ENCODE measurements at places on chromosomes 16 and 17.

GRCh38 chr16:85385463-85386331, 227.4 kb upstream of the GSE1 start:
- no peak for DNase-seq
- no peak overlapping the region for H3K4me3 ChIP-seq
- no peak overlapping the region for H3K27ac ChIP-seq
- peaks cover 3% of the 10 kb centered on the region for H3K36me3 ChIP-seq
- no peaks in the 10 kb centered on the region for H3K27me3 ChIP-seq

DNA sequence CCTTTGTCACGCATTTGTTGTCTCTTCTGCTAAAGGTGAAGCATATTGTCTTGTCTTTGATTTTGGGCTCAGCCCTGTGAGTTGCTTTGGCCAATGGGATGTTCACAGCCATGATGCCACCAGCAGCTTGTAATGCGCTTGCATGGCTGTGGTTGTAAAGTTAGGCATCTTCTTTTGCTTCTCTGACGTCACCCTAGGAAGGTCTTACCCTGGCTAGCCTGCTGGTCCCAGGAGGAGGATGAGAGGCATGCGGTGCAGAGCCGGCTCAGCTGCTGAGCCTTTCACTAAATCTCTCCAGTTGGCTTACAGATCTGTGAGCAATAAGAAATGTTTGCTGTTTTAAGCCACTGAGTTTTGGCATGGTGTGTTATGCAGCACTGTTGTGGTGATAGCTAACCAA, 40.8 kb downstream of the IRX6 start:
- no peak for DNase-seq
- no peaks in the 10 kb centered on the region for H3K27me3 ChIP-seq
- H3K36me3 ChIP-seq: no peaks in the 10 kb centered on the region

- no peak overlapping the region for H3K27ac ChIP-seq
- no peaks in the 10 kb centered on the region for H3K27me3 ChIP-seq
- no peak overlapping the region for H3K4me3 ChIP-seq
- no peak for DNase-seq
- no peaks in the 10 kb centered on the region for H3K4me1 ChIP-seq
Measured at GRCh38 chr17:66430846-66431795, 128.7 kb downstream of the PRKCA start.

DNA sequence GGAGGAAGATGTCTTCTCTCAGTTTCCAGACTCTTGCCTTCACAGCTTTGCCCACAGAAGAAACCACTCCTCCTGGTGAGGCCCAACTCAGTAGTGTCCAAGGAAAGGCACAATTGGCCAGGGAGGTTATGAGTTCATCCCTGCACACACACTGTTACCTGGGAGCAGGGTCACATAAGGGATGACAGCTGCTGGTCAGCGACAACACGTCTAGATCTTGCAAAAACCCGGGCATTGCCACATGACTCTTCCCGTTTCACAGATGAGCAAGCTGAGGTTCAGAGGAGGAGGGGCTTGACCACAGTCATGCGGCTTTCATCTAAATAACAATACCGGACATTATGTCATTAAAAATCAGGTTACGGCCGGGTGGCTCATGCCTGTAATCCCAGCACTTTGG, 186.0 kb downstream of the COPRS start:
- no peak overlapping the region for H3K27ac ChIP-seq
- H3K4me3 ChIP-seq: no peak overlapping the region
- H3K27me3 ChIP-seq: peaks cover 4% of the 10 kb centered on the region
- DNase-seq: no peak
- no peaks in the 10 kb centered on the region for H3K36me3 ChIP-seq
- H3K4me1 ChIP-seq: no peaks in the 10 kb centered on the region

DNA sequence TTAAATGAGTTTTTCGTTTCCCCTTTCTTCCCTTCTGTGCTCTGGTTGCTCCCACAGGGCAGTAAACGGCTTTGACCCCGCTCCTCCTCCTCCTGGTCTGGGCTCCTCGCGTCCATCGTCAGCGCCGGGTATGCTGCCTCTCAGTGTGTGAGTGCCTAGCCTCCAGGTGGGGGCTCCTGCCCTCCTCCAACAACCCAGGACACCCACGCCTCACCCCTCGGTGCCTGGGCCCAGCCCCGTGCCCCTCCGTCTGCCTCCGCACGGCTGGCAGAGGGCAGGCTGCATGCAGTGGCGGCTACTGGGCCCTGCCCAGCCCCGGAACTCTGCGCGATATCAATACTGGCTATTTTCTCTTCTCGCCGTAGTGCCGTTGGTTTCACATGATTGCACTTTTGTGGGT, 31.2 kb downstream of the NDEL1 start:
- H3K27me3 ChIP-seq: no peaks in the 10 kb centered on the region
- DNase-seq: no peak
- peaks cover 83% of the 10 kb centered on the region for H3K36me3 ChIP-seq
- no peaks in the 10 kb centered on the region for H3K4me1 ChIP-seq
- H3K4me3 ChIP-seq: no peak overlapping the region

- no peaks in the 10 kb centered on the region for H3K36me3 ChIP-seq
- no peaks in the 10 kb centered on the region for H3K4me1 ChIP-seq
- H3K27ac ChIP-seq: no peak overlapping the region
Measured at GRCh38 chr16:84155771-84156170, 10.7 kb downstream of the DNAAF1 start.

GRCh38 chr17:17425591-17425990, 51.2 kb upstream of the MED9 start:
- DNase-seq: no peak
- H3K36me3 ChIP-seq: no peaks in the 10 kb centered on the region
- H3K27ac ChIP-seq: no peak overlapping the region
- H3K4me1 ChIP-seq: no peaks in the 10 kb centered on the region
